ENCODE measurements at places on chromosomes 13 and 19.

DNA sequence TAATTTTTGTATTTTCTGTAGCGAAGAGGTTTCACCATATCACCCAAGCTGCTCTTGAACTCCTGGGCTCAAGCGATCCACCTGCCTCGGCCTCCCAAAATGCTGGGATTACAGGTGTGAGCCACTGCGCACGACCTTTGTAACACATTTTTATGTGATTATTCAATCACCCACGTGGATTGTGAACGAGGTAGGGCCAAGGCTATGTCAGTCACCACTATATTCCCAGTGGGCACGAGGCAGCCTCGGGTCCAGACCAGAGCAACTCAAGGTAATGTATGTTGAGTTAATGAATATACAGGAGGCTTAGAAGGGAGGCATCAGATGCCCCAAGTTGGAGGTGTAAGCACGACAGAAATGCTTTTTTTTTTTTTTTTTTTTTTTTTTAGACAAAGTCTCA lies 8.9 kb downstream of the PTGIR start:
- no peak for DNase-seq

DNA sequence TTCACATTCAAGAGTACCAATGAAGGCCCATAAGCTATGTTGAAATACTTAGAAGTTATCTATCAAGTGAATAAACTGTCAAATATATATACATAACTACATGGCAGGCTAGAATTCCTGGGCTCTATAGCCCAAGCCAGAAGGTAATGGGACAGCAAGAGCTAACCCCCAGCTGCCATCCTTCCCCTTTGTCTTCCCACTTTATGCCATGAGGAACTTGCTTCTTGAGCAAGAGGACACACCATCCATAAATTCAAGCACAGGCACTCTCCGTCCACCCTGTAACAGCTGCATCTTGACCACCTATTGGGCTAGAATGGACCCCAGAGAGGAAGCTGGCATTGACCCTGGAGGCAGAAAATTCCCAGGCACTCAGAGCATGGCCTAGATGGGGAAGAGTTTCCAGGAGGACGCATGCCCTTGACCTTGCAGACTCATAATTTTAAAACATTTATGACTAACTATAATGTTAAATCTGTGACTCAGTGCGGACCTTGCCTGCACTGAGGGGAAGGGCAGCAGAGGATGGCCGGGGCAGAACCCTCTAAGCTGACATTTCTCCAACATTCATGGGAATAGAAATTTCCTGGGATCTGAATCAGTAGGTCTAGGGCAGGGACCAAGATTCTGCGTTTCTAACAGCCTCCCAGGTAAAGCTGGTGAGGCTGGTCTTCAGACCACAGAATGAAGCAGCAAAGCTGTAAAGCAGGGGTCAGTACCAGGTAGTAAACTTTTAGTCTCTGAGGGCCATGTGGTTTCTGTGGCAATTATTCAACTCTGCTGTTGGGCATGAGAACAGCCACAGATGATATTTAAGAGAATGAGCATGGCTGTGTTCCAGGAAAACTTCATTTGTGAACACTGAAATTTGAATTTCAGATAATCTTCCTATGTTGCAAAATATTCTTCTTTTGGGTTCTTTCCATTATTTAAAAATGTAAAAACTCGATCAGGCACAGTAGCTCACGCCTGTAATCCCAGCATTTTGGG lies 71.4 kb upstream of the CLDN10 start:
- no peak for DNase-seq

GRCh38 chr19:12886651-12886968 lies 391 bp downstream of the KLF1 start:
- no peak for DNase-seq

DNA sequence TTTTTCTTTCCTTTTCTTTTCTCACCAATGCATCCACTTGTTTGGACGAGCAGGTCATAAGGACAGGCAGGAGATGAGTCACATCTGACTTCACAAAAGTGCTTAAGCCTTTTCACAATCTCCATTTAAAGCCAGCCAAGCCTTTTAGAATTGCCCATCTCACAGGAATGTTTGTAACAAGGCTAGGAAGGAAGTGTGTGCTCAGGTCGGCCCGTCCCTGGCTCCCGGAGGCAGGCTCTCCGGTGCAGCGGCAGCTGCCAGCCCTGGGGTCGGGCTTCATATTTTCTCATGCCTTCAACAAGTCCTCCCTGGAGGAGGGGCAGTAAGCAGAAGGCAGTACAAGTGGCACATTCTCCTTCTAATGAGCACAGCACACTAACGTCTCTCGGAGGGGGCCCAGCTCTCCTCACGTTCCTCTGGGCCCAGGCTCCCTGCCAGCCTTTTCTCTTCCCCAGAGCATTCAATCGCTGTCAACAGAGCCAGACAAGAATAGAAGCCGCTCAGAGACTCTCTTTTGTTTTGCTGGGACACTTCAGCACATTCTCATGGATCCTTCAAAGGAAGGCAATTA lies 180.5 kb downstream of the COL4A1 start:
- no peak for DNase-seq
